ENCODE measurements at places on chromosomes 12 and 14.

DNA sequence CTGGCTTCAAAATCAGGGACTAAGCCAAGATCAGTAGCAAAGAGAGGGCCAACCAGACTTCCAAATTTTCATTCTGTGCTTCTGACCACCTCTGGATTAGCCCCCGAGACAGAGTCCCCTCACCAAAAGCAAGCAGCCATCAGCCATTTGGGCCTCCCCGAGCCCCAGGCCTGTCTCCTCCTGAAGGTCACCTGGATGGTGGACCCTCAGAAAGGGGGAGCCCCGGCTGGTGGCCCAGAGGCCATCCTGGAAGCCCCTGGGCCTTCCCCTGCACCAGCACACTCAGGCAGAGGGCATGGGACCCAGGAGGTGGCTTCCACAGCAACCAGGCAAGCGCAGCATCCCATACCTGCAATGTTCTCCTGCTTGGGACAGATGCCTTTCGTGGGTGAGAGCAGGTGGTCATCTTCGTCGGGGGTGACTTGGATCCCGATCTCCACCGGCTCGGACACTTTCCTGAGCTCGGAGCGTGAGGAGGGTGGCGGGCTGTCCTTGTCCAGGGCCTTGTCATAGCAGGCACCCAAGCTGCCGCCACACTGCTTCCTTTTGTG is 14.8 kb downstream of the BCL11B start:
- DNase-seq, result no peak

DNA sequence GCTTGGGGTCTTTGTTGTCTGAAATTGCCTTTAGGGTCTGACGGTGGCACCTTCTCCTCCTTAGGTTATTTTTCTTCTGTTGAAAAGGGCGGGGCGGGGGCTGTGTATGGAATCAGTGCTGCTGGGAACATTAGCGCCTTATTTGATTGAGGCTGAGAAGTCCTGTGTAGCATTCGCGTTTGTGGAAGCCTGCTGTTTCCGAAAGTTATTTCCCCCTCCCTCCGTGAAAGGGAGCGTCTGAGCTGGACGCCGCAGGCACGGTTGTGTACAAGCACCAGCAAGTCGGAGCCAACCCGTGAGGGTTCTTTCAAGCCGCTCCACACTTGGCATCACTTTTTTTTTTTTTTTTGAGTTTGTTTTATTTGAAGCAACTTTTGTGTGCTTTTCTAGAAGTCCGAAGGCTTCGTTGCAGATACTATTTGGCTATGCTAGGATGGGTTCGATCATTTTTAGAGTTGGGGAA is 1.1 kb downstream of the SYNE2 start:
- DNase-seq, result peak; percentile 19

GRCh38 chr12:113445544-113446171 is 23.5 kb downstream of the SDSL start:
- no peak for DNase-seq

DNA sequence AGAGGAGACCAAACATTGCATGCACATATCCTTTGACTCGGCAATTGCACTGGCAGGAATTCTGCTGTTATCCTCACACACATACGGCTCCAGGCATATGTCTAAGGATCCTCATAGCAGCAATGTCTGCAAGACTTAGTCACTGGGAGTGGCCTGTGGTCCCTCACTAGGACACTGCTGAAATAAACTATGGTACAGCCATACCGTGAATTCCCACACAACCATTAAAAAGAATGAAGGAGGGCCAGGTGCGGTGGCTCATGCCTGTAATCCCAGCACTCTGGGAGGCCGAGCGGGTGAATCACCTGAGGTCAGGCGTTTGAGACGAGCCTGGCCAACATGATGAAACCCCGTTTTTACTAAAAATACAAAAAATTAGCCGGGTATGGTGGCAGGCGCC is 105.1 kb downstream of the ZFP36L1 start:
- no peak for DNase-seq

DNA sequence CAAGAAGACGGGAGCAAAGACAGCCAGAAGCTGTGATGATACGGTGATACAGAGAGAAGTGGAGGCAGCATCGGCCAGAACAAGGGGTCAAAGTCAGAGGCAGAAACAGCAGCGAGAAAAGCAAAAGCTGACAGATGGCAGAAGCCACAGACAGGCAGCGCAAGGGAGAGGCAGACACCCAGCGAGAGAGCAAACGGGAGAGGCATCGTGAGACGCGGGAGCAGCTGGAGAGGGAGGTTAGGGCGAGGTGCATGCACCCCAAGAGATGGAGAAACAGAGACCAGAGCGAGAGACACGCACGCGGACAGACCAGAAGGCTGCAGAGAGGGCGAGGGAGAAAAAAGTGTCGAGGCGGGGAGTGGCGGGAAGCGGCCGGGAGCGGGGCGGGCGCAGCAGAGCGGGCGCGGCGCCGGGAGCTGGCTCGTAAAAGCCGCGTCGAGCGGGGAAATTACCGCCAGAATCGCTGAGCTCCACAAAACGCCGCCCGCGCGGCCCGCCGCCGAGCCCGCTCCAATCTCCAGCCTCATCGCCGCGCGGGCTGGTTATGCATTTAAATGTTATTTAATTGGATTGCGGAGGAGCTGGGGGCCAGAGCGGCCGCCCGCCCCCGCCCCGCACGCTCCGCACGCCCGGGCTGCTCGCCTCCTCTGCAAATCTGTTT is 15.6 kb downstream of the SMUG1 start:
- DNase-seq, result peak; percentile 39

- no peak for DNase-seq
Observed at GRCh38 chr14:96906434-96906833, 109.3 kb downstream of the VRK1 start.

All from GM12892 (cell line).